ENCODE measurements at places on chromosomes 1 and 21.

- DNase-seq: no peak
Measured at GRCh38 chr1:29805896-29806160, 569.5 kb downstream of the PTPRU start.

DNA sequence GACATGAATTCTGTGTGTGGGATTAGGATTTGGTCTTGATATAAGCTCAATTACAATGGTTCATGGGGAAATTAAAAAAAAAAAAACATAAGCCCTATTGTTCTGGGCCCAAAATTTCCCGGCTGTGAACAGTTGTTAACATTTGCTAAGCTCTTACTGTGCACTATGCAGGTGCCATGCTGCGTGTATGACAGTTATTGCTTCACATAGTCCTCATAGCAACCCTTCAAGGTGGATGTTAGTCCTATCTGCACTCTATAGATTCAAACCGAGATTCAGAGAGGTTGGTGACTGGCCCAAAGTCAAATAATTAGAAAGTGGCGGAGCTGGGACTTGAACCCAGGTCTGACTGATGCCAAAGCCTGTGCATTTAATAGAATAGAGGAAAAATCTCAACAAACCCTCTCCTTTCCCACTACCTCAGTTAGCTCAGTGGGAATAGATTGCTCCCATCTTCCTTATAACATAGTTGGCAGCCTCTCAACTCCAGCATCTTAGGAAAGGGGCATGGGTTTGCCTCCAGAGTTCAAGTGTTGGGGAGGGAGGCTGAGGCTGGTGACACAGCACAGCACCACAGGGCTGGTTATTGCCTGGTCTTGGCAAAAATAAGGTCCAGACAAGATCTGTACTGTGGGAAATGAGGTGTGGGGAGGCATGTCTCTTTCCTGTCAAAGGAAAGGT lies 55.0 kb upstream of the GCLM start:
- DNase-seq: no peak

DNA sequence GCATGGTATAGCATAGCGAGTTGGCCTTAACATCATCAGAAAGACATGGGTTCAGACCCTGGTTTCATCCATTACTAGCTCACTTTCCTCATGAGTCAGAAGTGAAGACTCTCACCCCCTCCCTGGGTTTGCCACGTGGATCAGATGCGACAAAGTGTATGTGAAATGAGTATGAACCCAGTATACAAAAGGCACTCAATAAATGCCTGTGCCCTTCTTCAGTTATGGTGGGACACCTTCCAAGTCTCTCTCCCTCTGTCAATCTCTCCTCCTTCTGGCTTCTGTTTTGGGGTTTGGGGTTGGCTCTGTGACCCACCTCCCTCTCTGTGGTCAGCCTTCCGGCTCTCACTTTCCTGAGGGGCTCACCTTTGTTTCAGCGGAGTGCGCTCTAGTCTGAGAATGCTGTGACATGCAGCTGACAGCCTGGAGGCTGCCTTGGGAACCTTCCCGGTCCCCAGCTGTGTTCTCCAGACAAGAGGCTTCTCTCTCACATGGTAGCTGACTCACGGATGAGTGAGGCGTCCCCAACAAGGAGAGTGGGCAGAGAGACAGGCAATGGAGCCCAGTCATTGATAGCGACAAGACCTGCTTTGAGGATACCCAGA lies 155.0 kb upstream of the EDN2 start:
- DNase-seq: no peak

- DNase-seq: no peak
Measured at GRCh38 chr1:56877973-56878372, 23.4 kb downstream of the C8A start.

- no peak for DNase-seq
Measured at GRCh38 chr1:93042187-93043056, 36.7 kb upstream of the MTF2 start.

- no peak for DNase-seq
Measured at GRCh38 chr1:98575955-98576354, 85.6 kb upstream of the SNX7 start.

DNA sequence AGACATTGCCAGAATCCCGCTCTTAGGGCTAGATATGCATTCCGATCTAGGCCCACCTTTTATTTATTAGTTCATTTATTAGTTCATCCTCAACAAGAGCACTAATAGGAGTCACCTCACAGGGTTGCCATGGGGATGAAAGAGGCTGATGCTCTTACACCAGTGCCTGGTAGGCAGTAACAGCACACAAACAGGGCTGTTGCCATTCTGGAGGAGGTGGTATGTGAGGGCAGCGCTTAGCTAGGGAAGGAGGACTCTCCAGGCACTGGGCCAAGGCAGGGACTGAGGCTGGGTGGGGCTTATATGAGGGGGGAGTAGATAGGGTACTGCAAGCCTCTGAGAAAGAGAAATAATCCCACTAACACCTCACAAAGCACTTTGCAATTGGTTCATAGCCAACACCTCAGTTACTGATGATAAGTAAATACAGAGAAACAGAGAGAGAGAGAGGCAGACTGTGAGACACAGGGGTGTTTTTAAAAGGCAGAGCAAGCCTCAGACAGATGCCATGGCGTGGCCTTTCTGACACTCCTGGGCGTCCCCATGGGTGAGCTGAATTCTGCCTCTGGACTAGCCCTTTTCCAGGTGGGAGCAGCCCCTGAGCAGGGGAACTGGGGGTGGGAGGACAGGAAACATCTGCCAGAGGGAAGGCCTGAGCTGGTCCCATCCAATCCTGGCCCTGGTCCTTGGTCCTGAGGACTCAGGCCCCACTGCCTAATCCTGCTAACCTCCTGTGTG lies 5.9 kb downstream of the FCGR2A start:
- DNase-seq: peak; percentile 92

DNA sequence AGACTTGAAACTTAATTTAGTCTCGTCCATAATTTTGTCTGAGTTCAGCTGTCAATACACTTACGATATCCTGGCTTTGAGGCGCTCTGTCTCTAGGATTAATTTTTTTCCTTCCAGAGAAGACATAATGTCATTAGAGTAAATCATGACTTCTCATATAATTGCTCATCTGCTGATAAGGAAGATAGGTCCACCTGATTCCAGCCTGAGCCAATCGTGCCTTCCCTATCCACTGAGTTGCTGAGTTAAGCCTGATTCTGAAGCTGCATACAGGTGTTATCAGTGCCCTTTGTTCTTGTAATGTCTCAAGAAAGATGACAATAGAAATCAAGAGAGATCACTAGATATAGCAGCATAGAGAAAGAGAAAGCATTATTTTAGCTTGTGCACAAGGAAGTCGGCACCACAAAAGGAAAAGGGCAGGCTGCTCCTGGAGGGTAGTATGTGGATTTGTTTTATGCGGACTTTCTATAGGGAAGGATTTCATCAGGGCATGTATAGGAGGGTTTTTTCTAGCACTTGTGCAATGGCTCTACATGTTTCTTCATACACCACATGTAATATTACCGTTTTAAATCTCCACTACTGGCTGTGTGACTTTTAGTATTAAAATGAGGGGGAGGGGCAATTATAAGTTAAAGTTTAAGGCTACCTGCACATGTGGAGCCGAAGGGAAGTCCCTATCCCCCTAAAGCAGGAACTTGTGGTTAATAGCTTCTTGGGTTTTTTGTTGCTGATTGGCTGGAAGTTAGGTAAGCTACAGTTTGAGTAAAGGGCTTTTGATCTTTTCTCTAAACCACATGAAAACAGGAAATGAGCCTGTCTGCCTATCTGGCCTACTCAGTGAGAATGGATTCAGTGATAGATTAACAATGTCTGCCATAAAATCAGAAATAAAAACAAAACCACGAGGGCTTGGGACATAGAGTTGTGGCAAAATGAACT lies 133.4 kb downstream of the PLPPR5 start:
- no peak for DNase-seq

GRCh38 chr1:236654957-236655356 lies 31.3 kb upstream of the ACTN2 start:
- DNase-seq: no peak

All from DMS153 (cell line).